ENCODE measurements at places on chromosomes 7 and 10.

- DNase-seq, result no peak
Observed at GRCh38 chr10:33157103-33157502, 177.4 kb downstream of the NRP1 start.

GRCh38 chr7:30684351-30684750 is 2.1 kb upstream of the CRHR2 start:
- no peak for DNase-seq

DNA sequence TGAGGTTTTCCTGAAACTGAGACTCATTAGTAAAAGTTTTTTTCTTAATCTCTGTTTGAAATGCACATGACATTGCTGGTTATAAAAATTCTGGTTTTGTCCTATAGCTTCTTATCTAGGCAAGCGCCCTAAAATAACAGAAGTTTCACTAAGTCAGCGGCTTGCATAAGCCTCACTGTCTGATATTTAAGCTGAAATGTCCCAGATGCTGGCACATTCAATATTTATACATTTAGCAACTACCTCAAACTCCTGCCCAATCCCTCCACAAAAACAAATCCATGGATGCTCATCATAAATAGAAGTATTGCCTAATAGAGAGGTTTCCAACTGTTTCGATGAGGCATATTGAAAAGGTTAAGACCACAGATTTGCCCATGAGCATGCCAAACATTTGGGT is 83.1 kb upstream of the EGR2 start:
- DNase-seq, result no peak

GRCh38 chr10:33818343-33818742 is 483.9 kb upstream of the NRP1 start:
- no peak for DNase-seq

- no peak for DNase-seq
Observed at GRCh38 chr10:32005050-32005449, 51.2 kb downstream of the KIF5B start.

DNA sequence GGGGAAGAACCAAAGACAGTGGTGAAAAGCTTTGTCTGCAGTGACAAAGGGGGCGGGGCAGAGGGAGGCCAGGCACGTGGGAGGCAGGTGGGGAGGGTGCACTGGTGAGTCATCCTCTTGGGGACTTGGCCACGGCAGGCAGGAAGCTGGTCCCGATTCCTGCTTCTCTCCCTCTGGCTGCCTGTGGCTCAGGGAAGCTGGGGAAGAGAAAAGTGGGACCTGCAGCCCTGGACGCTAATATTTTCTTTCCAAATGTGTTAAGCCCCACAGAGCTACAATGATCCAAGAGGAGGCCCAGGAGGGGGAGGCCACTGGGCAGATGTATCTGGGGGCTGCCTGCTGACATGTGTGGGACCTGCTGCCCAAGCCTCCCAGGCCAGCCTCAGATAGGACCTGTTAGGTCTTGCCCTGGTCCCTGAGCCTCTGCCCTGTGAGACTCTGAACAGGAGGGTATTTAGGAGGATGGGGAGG is 231.8 kb downstream of the KCNMA1 start:
- DNase-seq, result no peak

- no peak for DNase-seq
Observed at GRCh38 chr7:47489624-47490023, 92.3 kb downstream of the TNS3 start.

- no peak for DNase-seq
Observed at GRCh38 chr10:21273400-21273968, 252.0 kb downstream of the SKIDA1 start.

DNA sequence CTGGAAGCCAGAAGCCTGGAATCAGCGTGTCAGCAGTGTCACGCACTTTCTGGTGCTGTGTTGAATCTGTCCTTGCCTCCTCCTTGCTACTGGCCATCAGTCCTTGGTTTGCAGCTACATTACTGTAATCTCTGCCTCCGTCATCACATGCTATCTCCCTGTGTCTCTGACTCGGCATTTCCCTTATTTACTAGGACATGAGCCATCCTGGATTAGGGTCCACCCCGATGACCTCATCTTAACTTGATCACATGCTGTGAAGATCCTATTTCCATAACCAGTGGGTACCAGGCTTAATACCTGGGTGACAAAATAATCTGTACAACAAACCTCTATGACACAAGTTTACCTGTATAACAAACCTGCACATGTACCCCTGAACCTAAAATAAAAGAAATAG is 518.0 kb upstream of the KLF6 start:
- no peak for DNase-seq

DNA sequence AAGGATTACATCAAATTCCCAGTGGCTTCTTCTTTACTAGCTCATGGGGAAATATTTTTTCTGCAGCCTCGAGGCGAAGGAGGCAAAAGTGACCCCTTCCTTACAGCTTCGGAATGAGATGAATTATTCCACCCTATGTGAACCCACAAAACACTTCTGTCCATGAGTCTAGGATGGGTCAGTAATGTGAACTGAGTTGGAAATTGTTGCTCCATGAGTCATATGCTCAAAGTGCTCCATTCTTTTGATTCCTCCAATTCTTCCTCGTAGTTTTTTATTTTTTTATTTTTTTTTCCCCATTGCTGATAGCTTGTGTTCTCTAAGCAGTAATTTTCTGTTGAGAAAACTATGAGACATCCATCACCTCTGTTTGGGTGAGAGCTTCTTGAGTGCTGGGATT is 31.7 kb upstream of the FAM204A start:
- no peak for DNase-seq

DNA sequence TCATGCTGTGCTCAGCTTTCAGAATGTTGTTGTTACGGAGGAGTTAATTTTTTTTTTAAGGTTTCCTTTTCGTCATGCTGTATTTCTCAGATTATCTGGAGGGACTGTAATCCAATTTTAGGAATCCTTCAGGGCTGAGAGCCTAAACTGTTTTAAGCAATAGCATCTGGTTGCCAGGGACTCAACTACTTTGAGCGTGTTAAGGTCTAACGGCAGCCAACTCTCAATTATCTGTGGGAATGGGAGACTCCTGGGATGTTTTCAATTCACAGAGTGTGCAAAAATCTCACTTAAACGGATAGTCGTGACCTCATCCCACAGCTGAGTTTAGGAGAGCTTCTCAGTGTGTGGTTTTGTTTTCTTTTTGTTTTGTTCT is 291.7 kb downstream of the AUTS2 start:
- no peak for DNase-seq

DNA sequence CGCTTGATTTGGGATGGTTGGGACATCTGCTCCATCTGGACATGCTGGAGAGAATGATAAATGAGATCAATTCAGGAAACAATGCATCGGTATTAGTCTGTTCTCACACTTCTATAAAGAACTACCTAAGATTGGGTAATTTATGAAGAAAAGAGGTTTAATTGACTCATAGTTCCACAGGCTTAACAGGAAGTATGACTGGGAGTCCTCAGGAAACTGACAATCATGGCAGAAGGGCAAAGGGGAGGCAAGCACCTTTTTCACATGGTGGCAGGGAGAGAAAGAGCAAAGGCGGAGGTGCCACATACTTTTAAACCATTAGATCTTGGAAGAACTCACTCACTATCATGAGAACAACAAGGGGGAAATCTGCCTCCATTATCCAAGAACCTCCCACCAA is 16.8 kb upstream of the TSPAN12 start:
- no peak for DNase-seq

DNA sequence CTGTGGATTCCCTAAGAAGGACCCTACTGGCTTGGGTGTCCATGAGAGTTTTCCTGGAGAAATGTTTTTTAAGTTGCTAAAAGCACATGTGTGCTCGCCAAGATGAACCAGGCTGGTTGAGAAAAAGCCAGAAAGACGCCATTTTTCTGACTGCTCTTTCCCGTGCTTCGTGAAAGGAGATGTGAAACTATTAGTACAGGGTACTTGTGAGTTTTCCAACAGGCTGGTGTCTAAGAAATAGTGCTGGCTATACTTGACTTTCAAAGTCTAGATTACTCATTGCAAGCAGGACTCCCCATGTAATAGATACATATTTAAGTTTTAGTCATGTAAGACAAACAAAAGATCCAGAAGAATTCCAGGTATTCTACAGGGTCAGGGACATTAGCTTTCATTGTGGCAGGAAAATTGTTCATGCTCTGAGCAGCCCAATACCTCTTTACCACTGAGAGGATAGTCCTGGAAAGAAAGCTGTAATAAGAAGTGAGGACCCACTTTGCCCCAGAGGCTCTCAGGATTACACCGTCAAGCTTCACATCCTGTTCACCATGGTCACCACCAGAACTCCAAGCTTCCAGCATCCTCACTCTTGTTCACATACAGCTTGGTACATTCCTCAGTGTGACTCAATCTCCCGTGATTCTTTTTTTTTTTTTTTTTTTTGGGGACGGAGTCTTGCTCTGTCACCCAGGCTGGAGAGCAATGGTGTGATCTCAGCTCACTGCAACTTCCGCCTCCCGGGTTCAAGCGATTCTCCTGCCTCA is 43.8 kb upstream of the ICA1 start:
- no peak for DNase-seq

- no peak for DNase-seq
Observed at GRCh38 chr7:45690762-45691150, 116.6 kb downstream of the ADCY1 start.

GRCh38 chr10:31064348-31064747 is 32.7 kb upstream of the ZNF438 start:
- no peak for DNase-seq

DNA sequence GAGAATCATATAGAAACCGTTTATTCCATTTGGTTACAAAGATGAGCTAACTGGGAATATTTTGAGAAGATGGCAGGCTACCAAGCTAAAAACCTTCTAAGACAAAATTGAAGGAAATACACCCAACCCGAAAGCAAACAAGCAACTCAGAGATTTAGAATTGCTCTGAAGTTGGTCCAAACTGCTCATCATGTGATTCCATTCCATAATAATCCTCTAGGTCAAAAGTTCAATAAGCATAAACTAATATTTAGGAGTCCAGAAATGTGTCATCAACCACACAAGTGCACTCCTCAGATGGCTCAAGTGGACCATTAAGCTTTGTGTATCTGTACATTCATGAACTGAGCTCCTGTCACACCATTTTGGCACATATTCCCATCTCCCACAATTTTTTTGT is 28.7 kb downstream of the DGKI start:
- DNase-seq, result no peak

GRCh38 chr10:86666538-86666937 is 1.8 kb upstream of the LDB3 start:
- no peak for DNase-seq

DNA sequence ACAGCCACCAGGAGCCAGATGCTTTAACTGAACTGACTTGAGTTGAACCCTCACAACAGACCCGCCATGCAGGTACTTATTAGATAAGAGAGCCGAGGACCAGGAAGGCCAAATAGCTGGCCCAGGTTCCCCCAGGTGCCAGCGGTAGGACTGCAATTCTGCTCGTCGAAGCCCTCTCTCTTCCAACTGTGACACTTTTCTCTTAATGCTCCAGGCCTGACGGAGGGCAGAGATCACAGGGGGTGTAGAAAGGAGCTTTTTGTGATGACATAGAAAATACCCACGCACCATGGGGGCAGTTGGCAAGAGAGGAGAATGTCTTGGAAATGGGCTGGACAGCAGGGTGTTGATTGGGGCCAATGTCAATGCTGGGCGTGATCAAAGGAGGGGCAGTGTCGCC is 208.5 kb downstream of the PLXNA4 start:
- DNase-seq, result no peak

DNA sequence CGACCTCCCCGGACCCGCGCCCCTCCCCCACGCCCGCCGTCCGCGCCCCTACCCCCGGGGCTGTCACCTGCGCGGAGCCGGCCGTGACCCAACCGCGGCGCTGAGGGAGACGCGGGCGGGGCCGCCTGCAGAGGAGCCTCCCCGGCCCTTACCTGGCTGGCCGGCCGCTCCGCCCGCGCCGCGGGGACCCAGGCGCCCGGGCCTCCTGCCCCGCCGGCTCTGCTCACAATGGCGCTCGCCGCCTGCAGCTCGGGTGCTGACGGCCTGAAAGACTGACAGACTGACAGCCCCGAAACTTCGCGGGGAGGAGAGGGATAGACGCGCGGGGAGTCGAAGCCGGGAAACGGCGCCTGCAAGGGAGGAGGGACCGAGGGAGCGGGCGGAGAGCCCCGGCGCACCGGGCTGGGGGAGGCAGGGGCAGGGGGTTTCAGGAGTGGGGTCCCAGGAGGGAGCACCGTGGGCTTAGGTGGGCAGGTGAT is 393 bp downstream of the ZNF467 start:
- no peak for DNase-seq

- no peak for DNase-seq
Observed at GRCh38 chr10:90051474-90051873, 350.1 kb downstream of the KIF20B start.

DNA sequence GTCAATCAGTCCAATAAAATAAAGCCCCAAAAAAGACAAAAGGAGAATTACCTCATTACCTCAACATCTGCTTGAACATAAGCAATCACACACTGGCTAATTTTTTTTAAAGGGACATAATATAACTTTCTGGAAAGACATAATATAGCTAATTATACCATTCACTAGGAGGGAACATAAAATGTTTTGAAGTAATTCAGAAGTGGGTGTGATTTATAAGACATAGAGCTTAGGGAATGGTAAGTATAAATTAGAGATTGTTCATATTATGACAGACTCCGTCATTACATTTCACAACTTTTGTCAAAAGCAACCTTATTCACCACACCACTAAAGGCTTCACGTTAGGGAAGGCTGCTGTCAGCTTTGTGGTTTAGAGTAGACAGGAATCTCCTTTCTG is 3.8 kb downstream of the SHTN1 start:
- no peak for DNase-seq

DNA sequence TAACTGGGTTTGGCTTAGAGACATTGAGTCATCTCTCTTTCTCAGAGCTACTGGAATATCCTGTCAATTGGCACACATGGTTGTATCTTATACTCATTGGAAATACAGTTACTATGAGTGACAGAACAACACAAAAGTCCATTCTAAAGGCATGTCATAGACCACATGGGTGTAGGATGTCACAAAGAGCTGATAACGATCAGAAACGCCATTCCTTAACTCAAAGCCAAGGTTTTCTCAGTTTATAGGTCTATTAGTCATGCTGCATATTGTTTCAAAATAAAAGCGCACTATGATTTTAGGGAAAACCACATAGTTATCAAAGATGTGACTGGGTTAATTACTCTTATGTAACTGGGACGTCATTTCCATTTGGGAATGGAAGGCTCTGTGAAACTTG is 147.2 kb upstream of the FAM171A1 start:
- DNase-seq, result no peak

- DNase-seq, result no peak
Observed at GRCh38 chr10:9198611-9199010, 1144.1 kb downstream of the GATA3 start.

DNA sequence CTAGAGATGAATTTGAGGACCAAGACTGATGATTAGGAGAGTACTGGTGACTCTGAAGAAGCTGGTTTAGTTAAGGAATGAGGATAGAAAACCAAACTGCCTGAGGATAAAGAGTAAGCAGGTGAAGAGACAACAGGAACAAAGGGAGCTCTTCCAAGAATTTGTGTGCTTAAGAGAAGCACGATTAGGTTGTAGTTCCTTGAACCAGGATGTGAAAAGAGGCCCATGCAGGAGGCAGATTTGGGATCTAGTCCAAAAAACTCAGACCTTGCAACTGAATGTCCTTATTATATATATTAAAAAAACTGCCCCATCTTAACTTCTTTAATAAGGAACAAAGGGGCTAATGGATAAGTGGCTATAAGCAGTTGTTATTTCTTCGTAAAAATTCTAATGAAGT is 150.4 kb downstream of the SKAP2 start:
- DNase-seq, result no peak
